ENCODE measurements at places on chromosomes 6 and 20.

- DNase-seq = no peak
These were observed 1.5 kb downstream of the VNN1 start for GRCh38 chr6:132712366-132712765.

GRCh38 chr20:25553819-25554296 lies 31.5 kb downstream of the NINL start:
- DNase-seq = no peak

GRCh38 chr6:113301651-113302050 lies 555.5 kb upstream of the MARCKS start:
- DNase-seq = no peak

GRCh38 chr6:24659561-24659960 lies 7.1 kb downstream of the TDP2 start:
- no peak for DNase-seq

- no peak for DNase-seq
These were observed 26.0 kb upstream of the CLVS2 start for GRCh38 chr6:122969999-122970533.

DNA sequence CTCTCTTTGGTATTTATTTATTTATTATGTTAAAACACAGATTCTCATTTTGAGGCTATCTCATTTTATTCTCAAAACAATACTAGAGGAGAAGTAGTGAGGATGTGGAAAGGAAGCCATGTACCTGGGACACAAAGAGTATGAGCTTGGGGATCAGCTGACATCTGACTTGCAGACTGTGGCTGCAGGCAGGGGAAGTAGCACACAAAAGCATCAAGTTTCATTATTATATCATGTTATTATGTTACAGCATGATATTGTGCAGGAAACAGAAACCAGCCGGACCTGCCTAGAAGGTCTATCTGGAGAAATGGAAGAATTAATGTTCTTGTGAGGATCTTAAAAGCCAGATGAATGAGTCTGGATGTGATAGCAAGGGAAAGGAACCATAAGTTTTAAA lies 248.2 kb downstream of the KHDC1L start:
- DNase-seq = no peak

All from lower leg skin (tissue), 4 donors.